ENCODE measurements at places on chromosomes 1 and 21. TPM values are rescaled to one million over a fixed set of nuclear protein-coding genes. Genes with fewer than 3 reads are reported as not detected.

Gene ANGPTL3
- not detected for total RNA-seq

GRCh38 chr21:32887026-32887425 lies 115.5 kb upstream of the PAXBP1 start:
- H3K4me3 ChIP-seq, result no peak overlapping the region
- no peak overlapping the region for H3K27ac ChIP-seq
- H3K4me1 ChIP-seq, result no peaks in the 10 kb centered on the region
- no peak for DNase-seq

GRCh38 chr1:173302890-173303829 lies 96.0 kb upstream of the TNFSF4 start:
- no peaks in the 10 kb centered on the region for H3K27me3 ChIP-seq
- H3K4me1 ChIP-seq, result peaks cover 13% of the 10 kb centered on the region
- no peak overlapping the region for H3K27ac ChIP-seq
- DNase-seq, result no peak
- H3K36me3 ChIP-seq, result no peaks in the 10 kb centered on the region
- no peak overlapping the region for H3K4me3 ChIP-seq

GRCh38 chr1:3217181-3217641 lies 148.2 kb downstream of the PRDM16 start:
- no peak overlapping the region for H3K4me3 ChIP-seq
- no peak overlapping the region for H3K27ac ChIP-seq
- peaks cover 28% of the 10 kb centered on the region for H3K4me1 ChIP-seq
- no peak for DNase-seq
- H3K27me3 ChIP-seq, result no peaks in the 10 kb centered on the region

GRCh38 chr1:110155878-110156522 lies 5.7 kb downstream of the SLC6A17 start:
- H3K27me3 ChIP-seq, result peaks cover 35% of the 10 kb centered on the region
- no peak overlapping the region for H3K4me3 ChIP-seq
- no peak overlapping the region for H3K27ac ChIP-seq
- H3K36me3 ChIP-seq, result no peaks in the 10 kb centered on the region
- H3K4me1 ChIP-seq, result peaks cover 4% of the 10 kb centered on the region

DNA sequence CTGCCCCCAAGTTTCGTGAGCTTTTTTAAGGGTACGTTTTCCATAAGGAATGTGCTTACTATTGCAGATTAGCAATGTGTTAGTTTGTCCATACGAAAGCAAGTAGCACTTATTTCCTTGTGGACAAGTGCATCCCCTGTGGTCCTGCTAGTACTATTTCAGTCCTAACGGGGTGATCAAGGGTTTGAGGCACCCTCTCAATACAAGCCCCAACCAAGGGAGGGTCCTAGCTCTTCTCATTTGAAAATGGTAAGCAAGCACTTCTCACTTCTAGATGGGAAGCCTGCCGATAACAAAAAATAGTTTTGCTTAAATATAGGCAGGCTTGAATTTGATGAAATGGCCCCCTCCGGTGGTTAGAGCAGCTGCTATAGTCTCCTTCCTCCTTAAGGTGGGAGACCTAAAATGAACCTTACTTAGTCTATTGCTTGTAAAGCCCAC lies 64.0 kb upstream of the HMCN1 start:
- no peaks in the 10 kb centered on the region for H3K36me3 ChIP-seq
- H3K4me1 ChIP-seq, result no peaks in the 10 kb centered on the region
- DNase-seq, result no peak
- no peak overlapping the region for H3K27ac ChIP-seq
- H3K4me3 ChIP-seq, result no peak overlapping the region

GRCh38 chr1:39434797-39435395 lies 56.5 kb upstream of the BMP8A start:
- no peak for DNase-seq
- H3K27me3 ChIP-seq, result no peaks in the 10 kb centered on the region
- peaks cover 25% of the 10 kb centered on the region for H3K4me1 ChIP-seq
- H3K4me3 ChIP-seq, result no peak overlapping the region

GRCh38 chr1:109929170-109929569 lies 18.5 kb downstream of the CSF1 start:
- peaks cover 19% of the 10 kb centered on the region for H3K36me3 ChIP-seq
- no peaks in the 10 kb centered on the region for H3K27me3 ChIP-seq
- H3K4me3 ChIP-seq, result no peak overlapping the region
- DNase-seq, result no peak

GRCh38 chr1:97570691-97571090 lies 350.1 kb downstream of the DPYD start:
- H3K27ac ChIP-seq, result no peak overlapping the region
- H3K36me3 ChIP-seq, result no peaks in the 10 kb centered on the region
- no peaks in the 10 kb centered on the region for H3K27me3 ChIP-seq
- H3K4me3 ChIP-seq, result no peak overlapping the region
- no peak for DNase-seq

DNA sequence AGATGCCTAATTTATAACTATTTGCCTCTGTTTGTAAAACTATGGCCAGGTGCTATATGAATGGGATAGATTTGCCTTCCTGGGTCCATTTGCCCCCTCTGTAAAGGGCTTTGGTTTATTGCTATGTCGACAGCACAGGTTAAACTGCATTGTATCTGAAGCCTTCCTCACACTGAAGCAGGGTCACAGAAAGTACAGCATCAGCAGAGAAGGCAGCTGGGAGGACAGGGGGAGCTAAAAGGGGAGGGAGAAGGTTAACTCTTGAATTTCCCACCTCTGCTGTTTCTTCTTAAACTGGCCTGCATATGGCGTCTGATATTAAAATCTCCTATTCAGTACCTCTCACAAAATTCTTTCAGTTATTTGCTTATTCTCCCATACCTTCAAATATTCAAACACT lies 297.4 kb downstream of the TM2D1 start:
- DNase-seq, result no peak
- H3K27ac ChIP-seq, result no peak overlapping the region
- H3K36me3 ChIP-seq, result no peaks in the 10 kb centered on the region
- H3K4me1 ChIP-seq, result no peaks in the 10 kb centered on the region
- H3K4me3 ChIP-seq, result no peak overlapping the region

GRCh38 chr1:97903626-97904025 lies 17.2 kb downstream of the DPYD start:
- no peak overlapping the region for H3K4me3 ChIP-seq
- no peak overlapping the region for H3K27ac ChIP-seq
- no peaks in the 10 kb centered on the region for H3K27me3 ChIP-seq
- no peaks in the 10 kb centered on the region for H3K36me3 ChIP-seq

All from sigmoid colon (tissue), 7 donors.